ENCODE measurements at places on chromosomes 7 and 10. TPM values are rescaled to one million over a fixed set of nuclear protein-coding genes. Genes with fewer than 3 reads are reported as not detected.

DNA sequence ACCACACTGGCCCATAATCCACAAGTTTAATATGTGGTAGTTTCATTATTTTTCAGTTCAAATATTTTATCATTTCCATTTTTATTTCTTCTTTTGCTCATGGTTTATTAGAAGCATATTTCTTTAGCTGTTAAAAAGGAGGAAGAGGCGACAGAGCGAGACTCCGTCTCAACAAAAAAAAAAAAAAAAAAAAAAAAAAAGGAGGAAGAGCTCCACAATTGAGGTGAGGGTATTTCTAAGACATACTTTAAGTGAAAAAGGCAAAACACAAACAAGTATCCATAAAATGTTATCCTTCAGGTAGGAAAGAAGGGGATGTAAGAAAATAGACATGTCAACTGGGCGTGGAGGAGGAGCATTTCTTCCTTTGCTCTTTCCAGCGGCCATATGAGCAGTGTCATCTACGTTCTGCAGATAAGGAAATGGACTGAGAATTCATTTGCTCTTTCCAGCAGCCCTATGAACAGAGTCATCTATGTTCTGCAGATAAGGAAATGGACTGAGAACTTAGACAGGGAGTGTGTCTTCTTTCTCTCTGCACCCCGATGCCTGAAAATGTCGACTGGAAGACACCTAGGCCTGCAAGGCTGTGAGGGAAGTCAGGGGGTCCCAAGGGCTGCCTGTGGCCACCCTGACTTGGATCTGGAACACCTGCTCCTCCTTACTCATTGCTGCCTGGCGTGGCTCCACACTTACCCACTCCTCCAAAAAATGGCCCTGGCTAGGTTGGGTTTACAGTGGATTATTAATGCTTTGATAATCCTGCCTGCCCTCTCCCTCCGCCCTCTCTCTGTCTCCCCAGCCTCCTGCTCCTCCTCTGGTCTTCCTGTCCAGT, 18.9 kb upstream of the RAMP3 start:
- DNase-seq, result no peak

DNA sequence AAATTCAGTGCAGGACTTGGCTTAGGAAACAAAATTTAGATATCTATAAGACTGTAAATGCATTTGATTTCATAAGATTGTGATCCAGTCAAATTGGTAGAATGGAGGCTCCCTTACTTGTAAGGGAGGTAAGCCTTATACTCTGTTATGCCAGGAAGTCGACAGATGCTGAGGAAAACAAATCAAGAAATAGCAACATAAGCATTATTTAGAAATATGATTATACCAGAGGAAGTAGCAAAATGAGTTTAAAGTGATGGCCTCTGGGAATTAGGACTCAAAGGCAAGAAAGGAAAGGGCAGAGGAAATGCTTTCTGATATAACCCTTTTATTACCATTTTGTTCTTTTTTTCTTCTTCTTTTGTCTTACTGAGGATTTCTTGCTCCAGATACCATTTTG, 40.5 kb upstream of the MTPAP start:
- no peak for DNase-seq

- no peak for DNase-seq
Measured at GRCh38 chr10:95440756-95441546, 120.2 kb downstream of the SORBS1 start.

FAM25A gene
- not detected for total RNA-seq

GRCh38 chr7:128871050-128871449, 8.4 kb downstream of the ATP6V1F start:
- no peak for DNase-seq

DNA sequence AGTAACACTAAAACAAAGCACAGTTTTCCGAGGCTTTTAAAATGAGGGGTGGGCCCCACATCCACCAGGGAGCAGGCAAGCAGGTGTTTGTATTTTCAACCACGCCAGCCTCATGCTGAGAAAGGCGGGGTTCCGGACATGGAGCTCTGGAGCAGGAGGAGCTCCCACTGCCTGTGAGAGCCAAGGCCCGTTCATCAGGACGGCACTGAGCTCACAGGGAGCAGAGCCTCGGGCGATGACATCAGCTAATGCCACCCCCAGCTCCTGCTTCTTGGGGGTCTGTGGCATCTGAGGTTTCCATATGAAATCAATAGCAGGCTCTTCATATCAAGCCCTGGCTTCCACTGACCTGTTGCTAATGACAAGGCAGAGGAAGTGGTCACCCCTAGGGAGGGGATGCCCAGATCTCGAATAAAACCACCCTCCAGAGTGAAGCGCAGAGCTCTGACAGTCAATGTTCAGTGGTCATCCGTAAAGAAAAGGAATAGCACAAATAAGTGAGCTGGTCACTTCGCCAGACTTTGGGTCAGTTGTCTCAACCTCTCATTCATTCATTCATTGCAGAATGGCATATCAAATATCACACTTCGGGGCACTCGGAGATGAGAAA, 89.1 kb downstream of the TNS3 start:
- no peak for DNase-seq

NPC1L1 gene
- total RNA-seq, result 0.13 TPM

GRCh38 chr10:70317272-70317942, 33.6 kb upstream of the NPFFR1 start:
- DNase-seq, result no peak

DNA sequence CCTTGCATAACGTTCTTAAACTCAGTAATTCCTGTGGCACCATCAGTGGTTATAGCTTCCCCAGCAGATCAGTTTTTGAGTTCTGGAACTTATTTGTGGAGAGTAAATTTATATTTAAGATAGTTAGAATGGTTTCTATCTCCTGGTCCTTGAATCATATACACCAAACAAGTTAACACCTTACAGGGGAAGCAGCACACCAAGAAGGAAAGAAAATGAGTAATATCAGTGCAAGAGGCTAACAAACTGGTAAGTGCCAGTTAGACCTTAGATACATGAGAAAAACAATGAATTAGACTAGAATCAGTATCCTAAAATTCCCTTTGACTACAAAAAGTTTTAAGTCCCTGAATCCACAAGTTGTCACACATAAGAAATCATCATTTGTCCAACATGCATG, 54.2 kb downstream of the ABI1 start:
- no peak for DNase-seq

DNA sequence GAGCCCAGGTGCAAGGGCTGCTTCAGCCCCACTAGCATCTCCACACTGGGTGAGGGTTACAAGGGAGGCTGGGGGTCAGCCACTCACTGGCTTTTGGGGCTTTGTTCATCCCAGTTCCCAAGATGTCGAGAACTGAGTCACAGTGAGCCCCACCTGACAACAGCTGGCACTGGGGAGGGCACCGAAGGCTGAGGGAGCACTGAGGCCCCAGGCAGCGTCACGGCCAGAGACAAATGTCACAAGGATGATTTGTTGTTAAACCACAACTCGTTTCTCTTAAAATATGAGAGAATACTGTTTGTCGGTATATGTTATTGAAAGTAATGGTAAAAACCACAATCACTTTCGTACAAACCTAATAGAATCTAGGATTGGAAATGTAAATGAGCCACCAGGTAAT, 219.9 kb downstream of the CELF2 start:
- DNase-seq, result no peak

GRCh38 chr10:113992471-113993011, 51.1 kb upstream of the ADRB1 start:
- DNase-seq, result peak; percentile 45

CLCN1 gene
- 0.08 TPM for total RNA-seq

GRCh38 chr10:91378061-91378460, 32.1 kb upstream of the HECTD2 start:
- no peak for DNase-seq

- DNase-seq, result peak; percentile 72
Measured at GRCh38 chr7:128103498-128104107, 72.4 kb upstream of the LRRC4 start.

GRCh38 chr7:149459201-149459539, 1.7 kb downstream of the ZNF777 start:
- DNase-seq, result no peak

DNA sequence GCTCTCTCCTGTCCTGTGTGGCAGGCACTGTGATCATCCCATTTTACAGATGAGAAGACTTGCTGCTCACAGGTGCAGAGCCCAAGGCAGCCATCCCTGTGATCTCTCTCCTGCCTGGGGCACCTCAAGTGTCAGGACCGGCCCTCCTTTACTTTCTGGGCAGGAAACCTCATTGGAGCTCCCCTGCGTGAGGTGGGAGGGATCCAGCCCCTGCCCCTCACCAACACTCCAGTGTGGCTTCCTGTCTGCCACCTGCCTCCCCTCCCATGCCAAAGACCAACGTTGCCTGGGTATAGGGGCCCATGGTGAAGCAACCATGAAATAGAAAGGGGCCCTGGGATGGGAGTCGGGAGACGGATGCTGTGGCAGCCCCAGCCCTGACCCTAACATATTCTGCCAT, 91.2 kb upstream of the MYL10 start:
- DNase-seq, result no peak

DNA sequence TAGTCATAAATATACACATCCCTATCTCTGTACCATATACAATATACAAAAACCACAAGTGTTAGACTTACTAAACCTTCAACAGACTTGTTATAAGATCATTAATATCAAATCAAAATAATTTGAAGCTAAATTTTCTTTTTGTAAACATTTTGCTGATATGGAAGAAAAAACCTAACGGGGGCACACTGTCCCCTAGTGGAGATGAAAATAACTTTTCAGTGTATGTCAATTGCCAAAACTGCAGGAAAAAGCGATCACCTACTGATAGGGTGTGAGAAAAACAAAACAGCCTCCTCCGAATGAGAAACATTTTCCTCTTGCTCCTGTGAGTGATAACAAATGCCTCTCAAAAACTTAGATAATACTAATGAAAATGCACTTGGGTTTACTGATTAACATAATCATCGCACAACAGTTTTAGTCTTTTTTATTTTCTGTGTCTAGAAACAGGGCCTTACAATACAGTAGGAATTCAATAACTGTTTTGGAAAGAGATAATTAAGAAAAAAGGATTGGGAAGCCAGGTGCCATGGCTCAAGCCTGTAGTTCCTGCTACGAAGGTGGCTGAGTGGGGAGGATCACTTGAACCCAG, 322.7 kb downstream of the CRPPA start:
- no peak for DNase-seq

ITGB8 gene
- total RNA-seq, result 1.9 TPM

DNA sequence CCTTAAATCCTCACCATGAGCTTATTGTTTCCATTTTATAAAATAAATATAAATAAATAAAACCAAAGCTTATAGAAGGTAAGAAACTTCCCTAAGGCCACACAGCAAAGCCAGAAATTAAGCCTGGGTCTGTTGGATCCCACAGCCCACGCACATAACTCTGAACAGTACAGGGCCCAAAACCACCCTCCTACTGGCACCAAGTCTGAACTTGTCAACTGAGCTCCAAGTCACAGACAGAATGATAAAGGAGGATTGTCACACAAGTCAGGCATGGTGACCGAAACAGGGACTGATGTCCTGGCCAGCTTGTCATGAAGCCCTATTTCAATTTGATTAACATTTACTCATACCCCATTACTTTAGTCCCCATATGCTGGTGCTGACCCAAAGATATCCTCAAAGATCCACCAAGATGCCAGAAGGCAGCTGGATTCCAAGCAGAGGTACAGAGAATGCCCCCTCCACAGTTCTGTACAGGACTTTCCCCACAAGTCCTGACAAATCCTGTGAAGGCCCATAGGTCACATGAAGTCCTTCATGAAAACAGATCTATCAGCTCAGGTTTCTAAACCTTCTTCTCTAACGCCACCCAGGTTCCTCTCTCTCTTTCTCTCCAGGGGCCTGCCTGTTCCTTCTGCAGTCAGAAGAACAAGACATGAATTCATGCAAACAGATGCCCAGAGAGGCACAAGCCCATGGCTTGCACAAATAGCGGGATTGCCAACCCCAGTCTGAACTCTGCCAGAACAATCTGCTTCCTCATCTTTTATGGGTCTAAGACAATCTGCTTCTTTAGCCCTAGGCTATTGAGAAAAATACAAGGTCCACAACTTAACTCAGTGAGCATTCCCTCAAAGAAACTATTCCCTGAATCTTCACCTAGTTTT, 60.9 kb downstream of the GLI3 start:
- DNase-seq, result no peak

FKBP9 gene
- 120 TPM for total RNA-seq

DNA sequence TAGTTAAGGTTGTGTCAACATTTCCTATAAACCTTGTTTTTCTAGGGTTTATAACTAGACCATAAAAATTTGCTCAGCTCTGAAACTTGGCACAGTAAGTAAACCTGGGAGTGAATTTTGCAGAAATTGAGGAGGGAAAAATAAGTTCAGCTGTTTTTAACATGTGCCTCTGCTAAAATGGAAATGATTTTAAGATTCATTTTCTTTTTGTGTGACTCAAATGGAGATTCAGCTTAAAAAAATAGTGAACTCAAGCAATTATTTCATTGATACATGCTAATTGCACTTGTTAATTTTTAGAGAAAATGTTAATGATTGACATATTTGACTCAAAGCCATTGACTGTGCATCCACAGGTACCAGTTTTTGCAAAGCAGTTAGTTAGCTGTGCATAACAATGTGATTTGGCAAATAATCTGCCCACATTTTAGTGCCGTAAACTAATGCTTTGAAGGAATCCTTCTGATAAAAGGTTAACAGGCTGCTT, 68.5 kb upstream of the ZNF438 start:
- DNase-seq, result no peak

TBATA gene
- not detected for total RNA-seq

GRCh38 chr10:86283466-86284287, 82.9 kb downstream of the GRID1 start:
- no peak for DNase-seq

GRCh38 chr7:142420554-142421362, 162.9 kb upstream of the PRSS58 start:
- DNase-seq, result no peak

AKR1C8 gene
- total RNA-seq, result not detected

DNA sequence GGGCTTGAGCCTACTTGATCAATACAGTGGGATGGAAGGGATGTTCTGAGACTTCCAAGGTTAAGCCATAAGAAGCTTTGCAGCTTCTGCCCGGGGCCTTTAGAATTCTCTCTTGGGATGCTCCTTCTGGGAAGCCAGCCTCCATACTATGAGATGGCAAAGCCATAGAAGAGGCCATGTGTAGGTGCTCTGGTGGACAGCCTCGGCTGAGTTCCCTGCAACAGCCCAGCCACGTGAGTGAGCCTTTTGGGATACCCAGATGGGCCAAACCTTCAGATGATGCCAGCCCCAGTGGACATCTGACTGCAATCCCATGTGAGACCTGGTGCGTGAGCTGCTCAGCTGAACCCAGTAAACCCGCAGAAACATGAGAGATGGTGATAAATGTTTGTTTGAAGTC, 370.6 kb downstream of the RPS24 start:
- no peak for DNase-seq

- DNase-seq, result no peak
Measured at GRCh38 chr7:129494041-129494440, 8.3 kb upstream of the SMKR1 start.

All from Right ventricle myocardium superior (tissue), 1 donor.